ENCODE measurements at places on chromosomes 4 and X.

GRCh38 chr4:140126261-140126660 lies 27.7 kb downstream of the MAML3 start:
- DNase-seq, result no peak

DNA sequence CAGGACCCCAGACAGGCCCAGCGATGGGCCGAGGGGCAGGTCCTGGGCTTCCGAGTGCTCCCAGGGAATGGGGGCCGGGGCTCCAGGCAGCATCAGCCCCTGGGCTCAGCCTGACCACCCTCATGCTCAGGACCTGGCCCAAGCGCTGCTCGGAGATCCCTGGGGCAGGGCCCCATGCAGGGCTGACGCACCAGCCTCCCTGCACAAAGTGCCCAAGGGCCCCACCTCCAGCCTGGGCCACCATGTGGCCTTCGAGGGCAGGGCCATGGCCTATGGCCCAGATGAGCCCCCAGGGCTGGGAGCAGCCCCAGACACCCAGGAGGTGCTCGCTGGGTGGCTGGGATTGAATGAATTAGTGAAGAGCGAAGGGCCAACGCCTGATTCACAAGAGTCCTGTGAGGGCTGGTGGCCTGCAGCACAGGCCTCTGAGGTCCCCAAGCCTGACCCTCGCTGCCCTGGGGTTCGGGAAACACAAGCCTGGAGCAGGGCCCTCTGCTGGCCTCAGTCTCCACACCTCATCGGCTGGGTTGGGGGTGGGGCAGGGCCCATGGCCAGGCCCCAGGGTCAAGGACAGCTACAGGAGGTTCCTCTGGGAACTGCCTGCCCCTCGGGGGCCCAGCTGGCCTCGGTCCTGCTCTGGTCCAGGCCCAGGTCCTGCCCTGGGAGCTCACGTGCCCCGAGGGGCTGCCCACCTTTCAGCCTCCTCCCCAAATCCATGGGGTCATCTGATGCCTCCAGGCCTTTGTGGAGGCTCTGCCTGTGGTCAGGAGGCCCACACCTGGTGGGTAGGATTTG lies 13.3 kb upstream of the FGFR3 start:
- no peak for DNase-seq

- DNase-seq, result no peak
These were observed 113.3 kb upstream of the TBC1D9 start for GRCh38 chr4:140869446-140869845.

GRCh38 chr4:119624356-119624755 lies 4.2 kb downstream of the PDE5A start:
- no peak for DNase-seq

DNA sequence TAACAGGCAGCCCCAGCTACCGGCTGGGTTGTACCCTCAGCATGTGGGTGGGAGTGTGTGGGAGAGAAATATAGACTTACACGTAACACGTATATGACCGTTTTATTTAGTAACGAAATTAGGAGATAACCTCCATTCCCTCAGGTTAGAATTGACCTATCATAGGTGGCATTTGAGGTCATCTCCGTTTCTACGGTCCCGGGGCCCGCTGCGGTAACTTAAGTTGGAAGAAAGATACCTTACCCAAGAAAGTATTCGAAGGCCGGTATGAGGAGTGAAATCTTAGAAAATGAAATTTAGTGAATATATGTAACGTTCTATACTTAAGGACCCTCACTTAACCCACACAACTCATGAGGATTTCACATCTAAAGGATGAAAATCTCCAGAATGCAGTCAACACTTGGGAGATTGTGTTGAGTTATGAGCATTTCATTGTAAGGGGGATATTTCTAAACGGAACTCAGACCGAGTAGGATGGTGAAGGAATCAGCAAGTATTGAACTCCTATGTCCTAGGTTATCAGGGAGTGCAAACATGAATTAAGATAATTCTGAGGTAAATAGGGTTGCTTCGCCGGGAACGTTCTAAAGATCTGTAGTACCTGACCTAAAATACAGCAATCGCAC lies 891 bp downstream of the CISD2 start:
- DNase-seq, result peak; percentile 43

GRCh38 chrX:26192204-26192603 lies at the start of gene MAGEB6:
Gene MAGEB6, plus strand, starts transcription at chrX:26192440. Its CDS starts 1,407 bp downstream, at chrX:26193847.
- no peak for DNase-seq

GRCh38 chr4:169142906-169143305 lies 127.8 kb downstream of the SH3RF1 start:
- DNase-seq, result no peak

DNA sequence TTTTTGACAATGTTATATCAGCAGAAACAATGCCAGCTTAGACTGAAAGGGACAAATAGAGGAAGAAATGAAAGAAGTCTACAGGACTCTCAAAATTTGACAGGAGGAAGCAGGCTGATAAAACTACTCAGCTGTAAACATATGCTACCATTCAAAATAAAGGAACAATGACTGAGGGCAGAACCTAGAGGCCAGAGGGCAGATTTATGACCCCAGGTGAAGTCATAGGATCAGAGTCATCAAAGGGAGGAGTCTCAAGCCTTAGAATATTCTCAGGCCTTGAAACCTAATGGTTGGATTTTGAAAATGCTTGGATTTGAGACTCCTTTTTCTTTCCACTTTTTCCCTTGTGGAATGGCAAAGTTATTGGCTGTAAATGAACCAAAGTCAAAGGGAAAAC lies 17.0 kb upstream of the SYTL5 start:
- DNase-seq, result no peak

- DNase-seq, result no peak
These were observed 44.5 kb downstream of the BRWD3 start for GRCh38 chrX:80765220-80765625.

DNA sequence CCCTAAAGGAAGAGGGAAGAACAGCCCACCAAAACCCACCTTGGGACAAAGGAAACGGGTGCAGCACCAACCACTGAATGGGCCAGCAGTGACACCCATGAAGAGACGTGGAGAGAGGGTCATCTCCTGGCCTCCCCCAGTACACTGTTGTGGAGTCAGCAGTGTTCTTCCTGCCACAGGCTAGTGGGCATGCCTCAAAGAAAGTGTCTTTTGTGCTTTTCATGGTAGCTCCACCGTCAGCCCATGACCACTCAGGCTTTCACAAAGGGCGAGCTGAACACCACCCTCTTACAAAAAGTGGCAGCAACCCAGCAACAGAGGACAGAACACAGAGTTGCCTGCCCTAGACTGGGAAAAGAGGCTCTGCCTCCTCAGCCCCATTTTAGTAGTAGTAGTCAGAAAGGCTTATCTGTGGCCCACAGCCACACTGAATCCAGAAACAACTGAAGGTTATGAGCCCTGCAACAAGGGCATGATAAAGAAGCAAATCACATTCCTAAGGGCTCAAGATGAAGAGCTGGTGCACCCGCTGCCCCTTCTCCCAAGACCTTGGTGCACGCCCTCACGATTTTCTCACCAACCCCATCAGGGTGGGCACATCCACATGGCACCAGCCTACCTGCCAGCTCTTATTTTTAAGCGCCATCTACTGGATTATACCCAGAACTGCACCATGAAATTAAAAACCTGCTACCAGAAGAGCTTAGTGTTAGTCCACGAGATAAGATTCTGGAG lies 53.1 kb downstream of the RAB28 start:
- no peak for DNase-seq

- DNase-seq, result no peak
These were observed 714.9 kb upstream of the ADGRL3 start for GRCh38 chr4:60485276-60485675.

DNA sequence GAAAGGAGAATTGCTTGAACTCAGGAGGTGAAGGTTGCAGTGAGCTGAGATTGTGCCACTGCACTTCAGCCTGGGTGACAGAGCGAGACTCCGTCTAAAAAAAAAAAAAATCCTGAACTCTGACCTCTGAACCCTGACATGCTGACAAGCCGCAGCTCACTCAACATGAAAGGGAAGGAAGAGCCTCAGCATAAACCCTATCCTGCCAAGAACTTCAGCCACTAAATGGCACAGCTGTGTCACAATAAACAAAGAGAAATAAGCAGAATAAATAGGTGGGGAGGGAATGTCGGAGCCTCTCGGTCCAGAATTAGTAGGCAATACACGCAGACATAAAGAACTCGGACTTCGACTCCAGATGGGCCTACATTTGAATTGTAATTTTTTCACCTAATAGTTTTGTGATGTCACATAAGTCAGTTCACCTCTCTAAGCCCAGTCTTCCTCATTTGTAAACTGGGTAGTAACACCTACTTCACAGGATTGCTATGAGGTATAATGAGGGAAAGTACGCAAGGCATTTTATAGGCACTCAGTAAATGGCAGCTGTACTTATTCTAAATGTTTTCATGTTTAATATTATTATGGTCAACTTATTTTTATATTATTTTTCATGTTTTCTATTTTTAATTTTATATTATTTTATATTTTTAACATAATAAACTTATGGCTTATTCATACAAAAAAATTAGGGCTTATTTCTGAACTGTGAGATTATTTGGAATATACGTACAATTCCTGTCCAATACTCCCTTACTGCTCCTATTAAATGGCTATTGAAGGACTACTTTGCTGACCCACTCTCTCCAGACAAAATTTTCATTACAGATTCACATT lies 243.4 kb downstream of the SCFD2 start:
- DNase-seq, result no peak

- peak; percentile 48 for DNase-seq
These were observed 33.6 kb downstream of the CLCN4 start for GRCh38 chrX:10190367-10190766.

DNA sequence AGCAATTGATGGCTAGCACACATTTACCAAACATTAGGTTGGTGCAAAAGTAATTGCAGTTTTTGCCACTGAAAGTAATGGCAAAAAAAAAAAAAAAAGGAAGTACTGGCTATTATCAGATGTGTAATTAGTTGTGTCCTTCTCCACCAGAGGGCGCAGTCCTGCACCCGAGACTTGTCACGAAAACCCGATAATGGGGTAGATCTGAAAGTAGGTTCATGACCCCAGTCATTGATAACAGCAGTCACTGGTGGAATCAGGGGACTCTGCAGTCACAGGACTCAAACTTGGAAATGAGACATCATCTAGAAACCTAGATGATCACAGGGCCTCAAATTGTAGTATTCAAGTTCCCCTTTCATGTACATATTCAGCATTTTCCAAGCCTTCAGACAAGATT lies 13.1 kb upstream of the ACOT9 start:
- peak; percentile 70 for DNase-seq

DNA sequence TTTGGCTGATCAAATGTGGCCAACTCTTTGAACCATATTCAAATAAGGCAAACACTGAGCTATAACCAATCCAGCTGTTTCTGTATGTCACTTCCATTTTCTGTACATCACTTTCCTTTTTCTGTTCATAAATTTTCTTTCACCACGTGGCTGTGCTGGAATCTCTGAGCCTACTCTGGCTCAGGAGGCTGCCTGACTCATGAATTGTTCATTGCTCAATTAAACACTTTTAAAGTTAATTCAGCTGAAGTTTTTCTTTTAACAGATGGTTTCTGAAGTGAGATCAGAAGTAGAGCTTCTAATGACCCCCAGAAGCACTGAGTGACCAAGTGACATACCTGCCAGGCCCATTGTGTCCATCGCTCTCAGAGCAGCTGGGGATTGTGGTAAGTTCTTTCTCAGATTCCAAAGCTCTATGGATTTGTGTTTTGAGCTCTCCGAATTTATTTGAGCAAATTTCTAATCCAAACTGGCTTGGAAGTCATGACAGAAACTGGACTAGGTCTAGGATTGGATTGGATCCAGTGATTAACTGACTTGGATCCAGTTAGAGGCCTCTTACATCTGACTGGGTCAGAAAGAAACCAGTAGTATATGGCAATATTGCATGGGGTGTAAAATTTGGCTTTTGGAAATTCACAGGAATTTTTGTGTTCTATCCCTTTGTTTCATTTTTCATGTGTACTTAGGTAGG lies 121.2 kb upstream of the BANK1 start:
- no peak for DNase-seq

GRCh38 chrX:12974305-12974795 lies 560 bp upstream of the TMSB4X start:
- DNase-seq, result no peak

GRCh38 chr4:7147661-7148310 lies 44.6 kb upstream of the SORCS2 start:
- DNase-seq, result no peak

DNA sequence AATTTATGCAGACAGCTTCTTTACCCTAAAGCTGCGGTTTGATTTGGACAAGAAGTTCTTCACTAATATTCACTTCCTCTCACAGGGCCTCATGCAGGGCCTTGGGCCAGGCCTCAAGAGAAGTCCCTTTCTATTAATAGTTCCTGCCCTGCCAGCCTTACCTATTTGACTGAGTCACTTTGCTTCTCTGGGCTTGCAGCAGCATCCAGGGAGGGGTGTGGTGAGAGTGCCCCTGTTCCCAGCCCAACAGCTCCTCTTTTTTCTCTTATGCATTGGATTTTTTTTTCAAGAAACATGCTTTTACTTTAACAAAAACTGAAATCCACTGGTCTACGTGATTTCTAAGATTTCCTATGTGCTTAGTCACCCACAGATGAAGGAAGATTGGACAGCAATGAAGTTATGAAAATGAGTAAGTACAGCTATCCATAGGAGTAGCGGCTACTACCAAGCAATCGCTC lies 26.7 kb downstream of the FAM156B start:
- no peak for DNase-seq

GRCh38 chr4:173504181-173504503 lies 25.9 kb downstream of the HAND2 start:
- no peak for DNase-seq

DNA sequence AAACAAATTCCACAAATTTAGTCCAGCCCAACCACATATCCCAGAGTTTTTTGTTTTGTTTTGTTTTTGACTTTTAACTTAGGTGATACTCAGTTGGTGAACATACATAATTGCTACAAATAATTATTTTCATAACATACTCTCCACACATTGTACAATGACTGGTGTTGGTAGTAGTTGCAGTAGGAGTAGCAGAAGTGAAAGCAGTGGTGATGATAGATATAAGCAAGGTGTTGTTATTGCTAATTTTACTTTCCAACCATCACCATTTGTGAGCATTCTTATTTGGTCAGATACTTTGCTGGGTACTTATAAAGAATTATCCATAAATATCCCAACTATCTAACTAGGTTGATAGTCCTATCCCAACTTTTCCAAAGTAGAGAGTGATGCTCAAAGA lies 47.3 kb downstream of the ARHGAP24 start:
- DNase-seq, result no peak

DNA sequence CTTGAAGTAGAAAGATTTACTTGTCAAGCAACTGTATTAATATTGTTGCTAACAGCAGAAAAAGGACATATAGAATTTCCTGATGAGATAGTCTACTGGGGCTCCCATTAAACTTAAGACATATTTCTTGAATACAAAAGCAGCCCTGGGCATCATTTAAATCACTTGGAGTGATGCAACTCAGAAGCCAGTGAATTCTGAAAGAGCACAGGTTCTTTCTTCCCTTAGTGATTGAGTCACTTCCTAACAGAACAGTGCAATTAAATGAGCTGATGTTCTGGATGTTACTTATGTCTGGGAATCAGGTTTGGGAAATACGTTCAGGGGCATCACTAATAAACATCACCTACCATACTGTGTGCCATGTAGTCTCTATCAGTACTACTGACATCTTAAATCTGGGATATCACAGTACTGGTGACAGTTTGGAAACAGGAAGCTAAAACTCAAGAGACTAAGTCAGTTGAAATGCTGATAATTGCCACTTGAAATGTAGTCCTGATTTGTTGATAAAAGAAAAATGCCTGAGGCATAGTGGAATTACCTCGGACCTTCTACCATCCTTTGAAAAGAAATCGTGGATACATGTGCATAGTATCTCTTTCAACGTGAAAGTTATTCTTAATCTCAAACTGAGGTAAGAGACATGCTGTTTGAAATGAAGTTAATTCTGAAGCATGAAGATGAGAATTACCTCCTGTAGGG lies 249.2 kb upstream of the GPRIN3 start:
- DNase-seq, result no peak
